ENCODE measurements at places on chromosomes 1 and 21.

DNA sequence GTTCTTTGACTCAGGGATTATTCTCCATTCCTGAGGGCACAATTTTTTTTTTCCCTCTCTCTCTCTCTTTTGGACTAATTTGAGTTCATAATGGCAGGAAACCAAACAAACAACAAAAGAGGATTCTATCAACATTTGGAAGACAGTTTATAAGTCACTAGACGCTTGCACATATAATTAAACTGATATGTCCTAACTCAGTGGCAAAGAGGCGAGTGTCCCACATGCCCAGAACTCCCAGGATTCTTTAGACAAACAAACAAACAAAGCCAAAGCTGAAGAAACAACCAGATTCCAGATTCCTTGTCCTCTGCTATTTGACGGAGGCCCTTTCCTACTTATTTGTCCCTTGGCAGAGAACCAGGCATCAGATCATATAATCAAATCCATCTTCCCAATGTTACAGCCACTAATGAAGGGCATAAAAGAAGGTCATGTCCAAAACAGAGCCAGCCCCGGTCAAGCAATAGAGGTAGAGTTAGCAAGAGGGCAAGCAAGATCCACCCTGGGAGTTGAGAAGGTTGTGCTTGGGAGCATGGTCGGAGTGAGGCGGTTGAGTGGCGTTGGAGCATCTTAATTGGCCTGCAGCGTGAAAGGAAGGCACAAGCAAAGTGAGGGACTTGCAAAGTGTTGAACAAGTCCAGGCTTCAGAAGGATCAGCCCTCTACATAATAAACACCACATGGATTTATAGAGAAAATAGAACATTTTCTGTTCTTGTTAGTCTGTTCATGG lies 30.3 kb downstream of the ZNF362 start:
- no peak for DNase-seq

- DNase-seq: no peak
These were observed 29.6 kb upstream of the RGS16 start for GRCh38 chr1:182633657-182634281.

GRCh38 chr1:1529321-1529720 lies 11.1 kb downstream of the TMEM240 start:
- no peak for DNase-seq

- no peak for DNase-seq
These were observed 467.3 kb downstream of the CAMTA1 start for GRCh38 chr1:7252411-7253117.

DNA sequence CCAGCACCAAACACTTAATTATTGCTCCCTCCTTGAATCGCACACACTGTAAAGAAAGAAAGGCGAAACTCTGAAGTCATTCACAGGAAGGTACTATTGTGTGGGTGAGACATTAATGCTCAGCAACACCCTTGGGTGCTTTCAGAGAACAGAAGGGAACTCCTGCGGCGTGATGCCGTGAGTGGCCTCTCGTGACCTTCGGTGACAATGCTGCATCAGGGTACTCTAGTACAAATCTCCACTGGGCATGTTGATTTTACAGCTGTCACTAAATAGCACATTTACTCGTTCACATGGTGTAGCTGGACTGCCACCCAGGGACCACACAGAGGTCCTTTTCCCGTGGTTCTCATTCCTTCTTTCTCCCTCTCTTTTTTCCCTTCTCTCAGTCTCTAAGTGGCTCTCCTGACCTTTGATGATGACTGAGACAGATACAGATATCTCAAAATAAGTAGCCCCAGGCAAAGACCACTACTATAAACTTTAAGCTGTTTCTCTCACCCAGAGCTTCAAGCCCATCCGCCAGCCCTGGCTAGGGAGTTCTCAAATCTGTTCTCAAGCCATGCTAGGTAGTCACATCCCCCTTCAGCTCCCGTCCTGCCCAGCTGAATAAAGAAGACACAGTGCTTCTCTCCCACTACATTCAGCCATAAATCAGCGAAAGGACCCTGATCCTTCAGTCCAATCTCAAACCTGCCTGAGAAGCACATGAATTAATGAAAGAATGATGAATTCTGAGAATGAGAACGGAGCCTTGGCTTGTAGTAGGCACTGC lies 223.4 kb upstream of the FMN2 start:
- no peak for DNase-seq

DNA sequence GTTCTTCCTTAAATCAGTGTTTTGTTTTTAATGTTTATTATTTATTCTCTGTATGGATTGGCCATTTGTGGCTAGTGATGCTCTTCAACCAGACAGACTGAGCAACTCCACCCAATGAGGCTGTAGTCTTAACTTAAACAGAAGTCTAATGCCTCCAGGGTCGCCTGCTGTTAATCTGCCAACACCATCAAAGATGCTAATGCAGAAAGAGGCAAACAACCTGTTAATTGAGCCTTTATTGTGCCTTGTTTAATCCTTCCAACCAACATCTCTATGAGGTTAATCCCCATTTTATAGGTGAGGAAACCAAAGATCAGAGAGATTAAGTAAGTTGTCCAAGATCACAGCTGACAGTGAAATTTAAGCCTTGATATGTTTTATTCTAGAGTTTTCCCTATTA lies 79.4 kb upstream of the SSX2IP start:
- DNase-seq: no peak

DNA sequence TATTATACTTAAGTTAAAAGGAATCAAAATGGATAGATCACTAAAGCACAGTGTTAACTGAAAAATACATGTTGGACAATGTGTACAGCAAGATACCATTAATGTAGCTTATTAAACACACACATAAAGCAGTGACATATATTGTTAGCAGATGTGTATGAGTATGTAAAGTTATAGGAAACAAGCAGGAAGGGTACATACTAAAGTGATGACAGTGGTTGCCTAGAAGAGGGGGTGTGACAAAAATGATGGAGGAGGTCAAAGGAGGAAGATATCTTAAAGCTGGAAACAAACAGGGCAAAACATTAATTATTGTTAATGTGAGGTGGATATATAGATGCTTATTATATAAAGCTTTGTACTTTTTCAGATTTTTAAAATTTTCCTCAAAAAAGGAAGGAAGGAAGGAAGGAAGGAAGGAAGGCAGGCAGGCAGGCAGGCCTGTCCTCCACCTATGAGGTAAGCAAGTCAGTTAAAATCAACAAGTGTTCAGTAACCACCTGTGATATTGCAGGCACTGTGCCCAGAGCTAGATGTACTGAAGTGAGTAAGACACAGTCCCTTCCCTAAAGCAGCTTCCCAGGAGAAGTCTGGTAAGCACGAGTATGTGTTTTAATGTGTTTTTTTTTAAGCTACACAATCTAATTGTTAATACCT lies 252.9 kb upstream of the NR5A2 start:
- DNase-seq: no peak

DNA sequence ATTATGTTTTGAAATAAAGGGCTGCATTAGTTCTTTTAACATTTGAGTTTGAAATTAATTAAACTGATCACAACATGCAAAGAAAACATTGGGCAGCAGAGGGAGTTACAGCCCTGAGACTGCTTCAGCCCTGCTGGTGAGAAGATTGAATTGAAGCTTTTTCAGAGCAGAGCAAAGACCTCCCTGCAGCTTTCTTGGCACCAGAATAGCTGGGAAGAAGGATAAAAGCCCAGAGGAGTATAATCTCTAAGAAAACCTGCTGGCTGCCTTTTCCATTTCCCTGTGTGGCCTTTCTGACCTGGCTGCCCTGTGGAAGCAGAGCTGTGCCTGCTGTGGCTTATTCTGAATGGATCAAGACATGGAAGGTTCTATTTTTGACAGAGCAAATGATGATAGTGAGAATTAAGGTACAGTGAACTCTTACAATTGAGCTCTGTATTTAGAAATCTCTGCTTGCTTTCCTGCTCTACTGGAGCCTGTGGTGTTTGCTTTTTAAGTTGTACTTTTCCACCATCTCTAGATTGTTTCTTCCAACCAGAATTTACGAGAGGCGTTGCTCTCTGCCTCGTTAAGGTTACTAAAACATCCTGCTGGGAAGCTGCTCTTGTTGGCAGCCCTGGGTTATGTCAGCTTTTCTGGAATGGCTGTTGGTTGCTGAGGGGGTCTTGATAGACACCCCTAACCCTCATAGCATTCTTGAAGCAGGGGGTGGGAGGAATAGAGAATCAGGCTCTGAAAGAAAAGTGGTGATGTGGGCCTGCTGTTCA lies 9.9 kb downstream of the SNRPE start:
- DNase-seq: no peak

DNA sequence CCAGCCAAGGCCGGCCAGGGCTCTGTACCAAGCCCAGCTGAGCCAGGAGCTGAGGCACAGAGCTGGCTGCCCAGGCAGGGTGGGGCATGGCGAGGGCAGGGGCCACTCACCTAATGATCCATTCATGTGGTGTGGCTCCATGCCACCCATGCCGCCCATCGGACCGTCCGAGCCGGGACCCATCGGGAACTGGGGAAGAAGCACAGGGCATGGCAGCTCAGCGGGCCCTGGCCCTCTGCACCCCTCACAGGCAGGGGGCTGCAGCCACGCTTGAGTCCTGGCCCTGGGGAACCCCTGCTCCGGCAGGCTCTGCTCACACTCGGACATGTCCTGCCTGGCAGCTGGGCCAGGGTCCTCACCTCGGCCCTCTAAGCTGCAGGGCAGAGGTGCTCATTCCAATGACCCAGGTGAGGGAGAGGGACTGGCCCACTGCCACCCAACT lies 28.7 kb downstream of the MRPL37 start:
- DNase-seq: no peak

All from stimulated activated CD4-positive, alpha-beta T cell treated with anti-CD3 and anti-CD28 coated beads, TNF-alpha, amount 100 ng/mL, for 48 hours (primary cell).